ENCODE measurements at places on chromosomes 5 and 9.
A peak's percentile ranks its signal among the peaks of the same experiment; 100 is the strongest.

DNA sequence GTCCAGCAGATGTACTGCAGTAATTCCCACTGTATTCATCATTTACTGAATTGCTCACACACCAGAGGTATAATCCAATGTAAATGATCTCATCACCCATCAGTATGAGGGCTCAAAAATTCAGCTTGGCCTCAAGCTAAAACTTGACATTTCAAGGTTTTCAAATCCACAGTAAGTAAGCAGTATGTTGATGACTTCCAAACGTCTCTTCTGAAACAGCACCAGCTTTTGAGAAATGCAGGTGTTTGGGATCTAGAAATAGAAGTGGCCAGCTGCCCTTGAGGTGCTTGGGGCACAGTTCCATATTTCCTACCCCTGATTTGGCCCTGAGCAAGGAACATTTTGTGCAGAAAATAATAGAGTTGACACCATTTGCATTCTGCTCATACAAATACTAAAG lies 388.0 kb upstream of the TUSC1 start:
- no peak for DNase-seq

DNA sequence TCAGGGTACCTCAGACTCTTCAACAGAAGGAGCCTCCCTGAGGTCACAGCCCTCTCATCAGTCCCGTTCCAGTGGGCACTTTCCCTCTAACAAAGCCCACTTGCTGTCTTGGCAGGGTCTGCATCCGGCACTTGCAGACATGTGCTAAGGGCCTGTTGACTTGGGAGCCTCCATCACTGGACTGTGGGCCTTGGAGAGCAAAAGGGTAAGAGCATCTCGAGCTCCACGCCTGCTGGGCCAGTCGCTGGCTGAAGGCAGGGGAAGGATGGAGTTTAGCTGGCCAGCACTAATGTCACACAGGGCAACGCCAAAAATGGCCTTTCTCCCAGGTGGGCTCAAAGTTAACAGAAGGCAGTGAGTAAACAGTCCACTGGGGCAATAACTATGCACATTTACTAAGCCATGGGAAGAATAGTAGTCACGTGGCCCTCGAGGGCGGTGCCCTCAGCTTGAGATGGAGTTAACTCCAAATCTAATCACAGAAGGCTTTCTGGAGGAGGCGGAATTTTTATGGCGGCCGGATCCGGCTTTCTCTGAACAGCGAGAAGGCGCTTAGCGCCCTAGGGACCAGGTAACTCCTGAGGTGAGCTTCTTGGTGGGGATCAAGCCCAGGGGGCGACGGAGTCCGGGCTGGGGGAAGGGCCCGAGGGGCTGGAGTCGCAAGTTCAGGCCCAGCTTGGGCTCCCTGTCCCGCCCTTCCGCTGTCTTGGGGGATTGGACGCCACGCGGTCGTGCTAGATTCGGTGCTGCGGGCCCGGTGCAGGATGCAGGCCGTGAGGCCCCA lies 2.0 kb upstream of the NSD1 start:
- no peak for DNase-seq

DNA sequence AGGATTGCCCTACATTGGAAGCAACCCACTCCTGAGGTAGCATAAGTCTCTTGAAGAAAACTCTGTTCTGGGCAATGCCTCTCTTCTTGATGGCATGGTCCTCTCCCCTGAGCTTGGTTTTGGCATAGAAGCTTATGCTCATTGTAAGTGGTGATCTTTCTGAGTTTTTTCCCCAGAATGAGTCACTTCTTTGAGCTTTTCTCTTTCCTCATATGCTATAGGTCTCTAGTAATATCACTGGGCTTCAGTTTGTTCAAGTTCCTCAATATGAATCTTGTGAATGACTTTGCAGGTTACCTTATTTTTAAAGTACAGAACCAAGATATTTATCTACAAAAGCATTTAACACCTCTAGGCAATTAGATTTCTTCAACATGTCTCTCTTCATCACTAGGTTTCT lies 76.5 kb upstream of the ATG10 start:
- peak; percentile 83 for DNase-seq

GRCh38 chr5:163565931-163566608 lies 60.7 kb downstream of the MAT2B start:
- peak; percentile 5 for DNase-seq

GRCh38 chr9:128026773-128027541 lies 40.2 kb downstream of the NAIF1 start:
- peak; percentile 36 for DNase-seq

GRCh38 chr5:137142764-137143605 lies 356.1 kb downstream of the SPOCK1 start:
- peak; percentile 5 for DNase-seq

GRCh38 chr9:104765138-104765537 lies 1.2 kb downstream of the NIPSNAP3B start:
- DNase-seq, result no peak

DNA sequence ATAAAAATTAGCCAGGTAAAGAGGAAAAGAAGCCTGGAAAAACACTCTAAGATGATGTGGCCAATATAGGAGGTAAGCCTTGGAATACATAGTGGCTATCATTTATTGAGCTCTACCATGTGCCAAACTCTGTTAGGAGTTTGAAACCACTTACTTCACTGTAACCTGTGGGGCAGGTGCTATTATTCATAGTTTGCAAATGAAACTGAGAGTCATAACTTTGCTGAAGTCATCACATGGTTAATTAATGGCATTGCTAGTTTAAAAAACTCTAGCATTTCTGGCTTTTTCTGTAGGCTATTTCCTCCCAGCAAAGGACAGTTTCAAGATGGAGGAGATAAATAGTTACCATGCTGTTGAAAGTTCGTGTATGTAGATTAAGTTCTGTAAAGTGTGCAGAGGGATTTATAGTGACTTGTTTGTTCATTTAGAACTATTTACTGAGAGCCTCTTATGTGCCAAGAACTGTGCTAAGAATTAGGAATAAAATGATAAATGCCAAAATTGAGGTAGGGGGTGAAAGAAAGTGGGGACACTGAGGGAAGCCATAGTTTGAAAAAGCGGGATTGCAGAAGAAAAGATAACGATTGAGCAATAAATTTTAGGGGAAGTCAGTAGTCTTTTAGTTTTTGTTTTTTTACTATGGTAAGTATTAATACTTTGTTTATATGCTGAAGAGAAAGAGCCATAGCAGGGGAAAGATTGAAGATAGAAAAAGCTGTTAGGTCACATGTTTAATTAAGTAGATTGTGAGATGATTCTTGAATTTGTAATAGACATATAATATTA lies 57.2 kb downstream of the WDR70 start:
- DNase-seq, result no peak

DNA sequence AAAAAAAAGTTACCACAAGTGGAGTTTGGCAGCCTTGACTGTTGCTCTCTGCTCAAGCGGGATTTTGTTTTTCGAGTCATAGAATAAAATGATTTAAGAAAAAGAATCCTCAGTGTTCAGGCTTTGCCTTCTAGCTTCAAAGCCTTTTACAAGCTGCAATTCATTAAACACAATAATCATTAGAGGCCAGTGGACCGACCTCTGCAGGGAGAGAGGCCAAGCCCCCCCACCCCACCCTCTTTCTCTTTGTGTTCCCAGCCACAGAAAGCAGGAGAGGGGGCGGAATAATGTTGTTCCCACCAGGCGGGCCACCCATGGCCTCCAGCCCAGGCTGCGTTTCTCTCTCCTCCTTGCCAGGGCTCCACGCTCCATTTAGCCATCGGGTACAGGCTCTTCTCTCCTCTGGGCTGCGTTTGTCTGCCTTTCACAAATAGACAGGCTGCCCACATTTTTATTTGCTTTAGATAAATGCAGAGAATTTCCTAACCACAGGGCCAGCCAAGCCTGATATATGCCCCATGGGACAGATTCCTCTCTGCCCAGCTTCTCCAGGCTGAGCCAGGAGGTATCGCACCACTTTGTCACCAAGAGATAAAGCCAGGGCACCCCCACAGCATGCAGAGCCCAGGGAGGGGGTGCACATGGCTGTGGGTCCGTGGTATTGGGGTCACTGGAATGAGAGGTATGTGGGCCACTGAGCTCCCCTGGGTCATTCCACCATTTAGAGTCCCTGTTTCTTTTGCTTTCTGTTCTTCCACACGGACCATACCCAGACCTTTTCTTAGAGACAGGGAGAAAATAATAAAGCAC lies 318.8 kb downstream of the PIK3R1 start:
- DNase-seq, result no peak

GRCh38 chr5:39102684-39103155 lies 28.5 kb upstream of the RICTOR start:
- no peak for DNase-seq

GRCh38 chr5:174532455-174533453 lies 191.6 kb upstream of the MSX2 start:
- DNase-seq, result peak; percentile 96

DNA sequence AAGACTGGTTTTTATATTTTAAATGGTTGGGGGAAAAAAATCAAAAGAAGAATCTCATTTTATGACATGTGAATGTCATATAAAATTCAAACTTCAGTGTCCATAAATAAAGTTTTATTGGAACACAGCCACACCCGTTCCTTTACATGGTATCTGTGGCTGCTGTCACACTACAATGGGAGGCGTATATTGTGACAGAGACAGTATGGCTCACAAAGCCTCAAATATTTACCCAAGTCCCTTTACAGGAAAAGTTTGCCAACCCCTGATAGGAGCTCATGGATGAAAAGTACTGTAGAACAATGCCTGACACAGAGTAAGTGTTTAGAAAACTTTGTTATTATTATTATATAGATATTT lies 5.2 kb upstream of the DUSP1 start:
- DNase-seq, result no peak

GRCh38 chr5:102722931-102723330 lies 32.2 kb upstream of the PAM start:
- no peak for DNase-seq

- DNase-seq, result no peak
These were observed 117.2 kb downstream of the SPATA31D1 start for GRCh38 chr9:82105729-82106128.

DNA sequence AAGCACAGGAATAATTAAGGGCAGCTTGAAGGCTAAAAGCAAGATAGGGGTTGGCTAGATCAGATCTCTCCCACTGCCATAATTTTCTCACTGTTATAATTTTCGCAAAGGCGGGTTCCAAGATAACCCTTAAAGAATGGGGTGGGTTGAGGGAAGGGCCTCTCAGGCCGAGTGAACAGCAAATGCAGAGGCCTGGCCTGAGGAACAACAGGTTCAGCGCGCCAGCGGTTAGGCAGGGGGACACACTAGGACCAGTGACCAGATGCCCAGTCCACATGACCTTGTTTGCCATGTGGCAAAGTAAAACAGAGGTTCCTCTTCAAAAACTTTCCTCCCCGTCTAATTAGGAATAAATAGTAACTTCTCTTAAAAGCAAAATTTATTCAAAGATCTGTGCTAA lies 1.2 kb upstream of the PHAX start:
- DNase-seq, result peak; percentile 8

- DNase-seq, result no peak
These were observed 38.5 kb downstream of the SLC22A5 start for GRCh38 chr5:132407970-132408369.

DNA sequence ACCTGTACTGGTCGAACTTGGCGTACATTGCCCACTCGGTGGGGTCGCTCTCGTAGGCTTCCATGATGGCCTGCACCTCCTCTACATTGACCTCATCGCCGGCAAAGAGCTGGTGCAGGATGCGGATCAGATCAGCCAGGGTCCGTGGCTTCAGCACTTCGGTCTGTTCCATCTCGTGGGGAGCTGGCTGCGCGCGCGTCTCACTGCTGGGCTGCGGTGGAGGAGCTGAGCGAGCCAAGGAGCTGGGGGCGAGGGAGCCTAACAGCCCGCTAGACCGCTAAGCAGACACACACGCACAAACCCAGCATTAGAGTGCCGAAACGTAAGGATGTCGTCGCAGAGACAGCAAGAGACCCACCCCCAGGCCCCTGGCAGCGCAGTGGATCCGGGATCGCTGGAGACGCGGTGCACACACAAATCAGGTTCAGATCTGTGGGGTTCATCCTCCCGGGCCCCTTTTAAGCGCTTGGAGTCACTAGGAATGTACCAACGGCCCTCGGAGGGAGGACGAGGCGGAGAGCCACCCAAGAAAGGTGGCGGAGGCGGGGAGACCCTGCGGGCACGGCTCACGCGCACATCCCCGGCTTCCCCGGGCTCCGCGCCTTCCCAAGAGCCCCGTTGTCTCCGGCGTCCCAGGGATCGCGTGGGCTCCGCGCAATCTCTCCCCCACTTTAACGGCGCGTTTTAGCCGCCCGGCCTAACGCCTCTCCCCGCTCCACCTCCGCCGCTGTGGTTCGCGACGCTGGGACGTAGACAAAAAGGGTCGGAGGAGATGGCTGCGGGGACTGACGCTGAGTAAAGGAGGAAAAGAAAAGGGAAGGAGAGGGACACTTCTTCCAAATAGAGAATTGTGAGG lies at the start of gene CDO1:
Gene CDO1, minus strand, starts transcription at position 434 of the 856 bp plus-strand sequence. Its CDS starts 262 bp downstream, at position 172.
- peak; percentile 9 for DNase-seq

GRCh38 chr9:28668158-28668557 lies 1094.9 kb upstream of the C9orf72 start:
- DNase-seq, result no peak

DNA sequence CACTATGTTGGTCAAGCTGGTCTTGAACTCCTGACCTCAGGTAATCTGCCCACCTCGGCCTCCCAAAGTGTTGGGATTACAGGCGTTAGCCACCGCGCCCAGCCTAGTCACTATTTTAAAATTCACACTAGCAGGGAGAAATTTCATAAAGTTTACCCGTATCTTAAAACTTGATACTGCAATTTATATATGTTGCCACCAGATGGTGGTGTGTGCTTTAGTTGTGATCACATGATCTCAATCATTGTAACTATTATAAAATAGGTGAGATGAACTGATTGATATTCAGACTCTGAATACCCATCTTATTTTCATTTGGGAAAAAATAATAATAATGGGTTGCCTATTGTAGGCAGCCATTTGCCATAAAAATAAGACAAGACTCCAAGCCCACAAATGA lies 1330.4 kb upstream of the WWC1 start:
- DNase-seq, result no peak

DNA sequence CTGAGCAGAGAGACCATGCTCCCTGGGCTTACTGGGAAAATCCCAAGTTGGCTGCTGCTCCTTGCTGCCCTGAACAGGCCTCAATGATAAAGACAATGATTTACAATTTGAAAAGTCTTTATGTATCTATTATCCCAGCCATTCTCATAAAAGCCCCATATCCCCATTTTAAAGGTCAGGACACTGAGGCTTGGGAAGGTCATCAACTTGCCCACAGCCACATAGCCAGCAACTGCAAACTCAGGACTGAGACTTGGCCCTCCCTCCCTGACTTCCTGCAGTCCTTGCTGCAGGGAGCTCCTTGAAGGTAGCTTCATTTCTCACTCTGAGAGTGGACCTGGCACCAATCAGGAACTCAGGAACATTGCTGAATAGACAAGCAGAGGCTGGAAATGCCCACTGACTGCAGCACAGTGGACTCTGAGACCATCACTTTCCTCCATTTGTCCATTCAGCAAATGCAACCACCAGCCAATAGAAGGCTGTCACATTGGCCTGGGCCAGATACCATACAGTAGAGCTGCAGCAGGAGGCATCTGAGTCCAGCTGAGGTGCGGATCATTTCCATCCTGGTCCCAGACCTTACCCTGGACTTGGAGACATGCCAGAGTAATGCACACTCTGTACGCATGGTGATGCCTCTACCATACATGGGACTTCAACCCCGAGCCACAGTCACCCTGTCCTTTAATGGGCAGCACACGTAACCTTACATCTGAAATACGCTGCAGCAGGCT lies 18.3 kb downstream of the TNIP1 start:
- DNase-seq, result no peak

- no peak for DNase-seq
These were observed 195.7 kb downstream of the DCP2 start for GRCh38 chr5:113172231-113172826.

Data from suppressor macrophage (primary cell).